ENCODE measurements at places on chromosomes 2 and 18.

DNA sequence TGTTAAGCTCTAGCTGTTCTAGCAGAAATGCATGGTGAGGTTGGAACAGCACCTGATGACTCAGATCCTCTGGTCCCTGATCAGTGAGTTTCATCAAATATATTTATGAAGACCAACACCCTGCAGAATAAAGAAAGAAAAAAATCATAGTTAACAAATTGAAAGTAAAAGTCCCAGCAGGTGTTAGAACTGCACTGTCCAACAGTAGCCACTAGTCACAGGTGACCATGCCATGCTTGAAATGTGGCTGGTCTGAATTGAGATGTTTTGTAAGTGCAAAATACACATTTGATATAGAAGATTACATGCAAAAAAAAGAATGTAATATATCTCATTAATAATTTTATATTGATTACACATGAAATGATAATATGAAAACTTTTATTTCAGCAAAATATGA is 1010.7 kb upstream of the ZEB2 start:
- DNase-seq, result no peak

DNA sequence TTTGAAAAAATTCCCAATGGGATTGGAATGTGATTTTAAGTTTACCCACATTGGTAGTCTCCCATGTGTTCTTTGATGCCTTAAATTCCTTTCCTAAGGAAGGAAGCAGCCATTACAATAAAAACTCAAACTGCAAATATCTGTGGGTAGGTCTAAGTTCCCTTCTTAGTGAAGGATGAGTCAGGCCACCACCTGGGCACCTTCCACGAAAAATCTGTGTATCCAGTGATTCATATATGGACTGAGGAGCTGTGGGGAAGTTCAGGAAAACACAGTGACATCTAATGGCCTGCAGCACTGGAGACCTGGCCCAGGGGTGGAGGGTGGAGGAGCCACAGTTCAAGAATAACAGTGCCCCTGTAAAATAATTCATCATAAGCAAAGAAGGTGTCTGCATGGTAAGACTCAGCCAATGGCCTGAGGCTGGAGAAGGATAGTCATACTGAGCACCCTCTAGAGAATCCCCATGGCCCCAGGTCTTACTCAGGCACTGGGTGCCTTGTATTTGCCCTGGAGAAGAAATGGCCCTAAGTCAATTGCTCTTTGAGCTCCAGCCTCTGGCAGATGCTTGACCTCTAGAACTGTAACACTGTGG is 248.6 kb downstream of the SP3 start:
- no peak for DNase-seq

DNA sequence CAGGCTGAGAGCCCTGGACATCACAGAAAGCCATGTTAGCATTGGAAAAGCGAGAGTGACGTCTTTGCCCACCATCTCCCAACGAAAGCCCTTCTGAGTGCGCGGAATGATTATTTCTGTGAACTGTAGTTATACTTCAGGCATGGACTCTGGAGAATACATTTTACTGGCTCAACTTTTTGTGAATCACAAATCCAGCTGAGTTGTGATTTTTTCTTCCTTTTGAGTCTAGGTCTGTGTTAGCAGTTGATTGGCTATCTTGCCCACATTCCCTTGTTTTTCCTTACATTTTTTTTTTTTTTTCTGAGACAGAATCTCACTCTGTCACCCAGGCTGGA is 183.1 kb downstream of the INO80D start:
- no peak for DNase-seq

DNA sequence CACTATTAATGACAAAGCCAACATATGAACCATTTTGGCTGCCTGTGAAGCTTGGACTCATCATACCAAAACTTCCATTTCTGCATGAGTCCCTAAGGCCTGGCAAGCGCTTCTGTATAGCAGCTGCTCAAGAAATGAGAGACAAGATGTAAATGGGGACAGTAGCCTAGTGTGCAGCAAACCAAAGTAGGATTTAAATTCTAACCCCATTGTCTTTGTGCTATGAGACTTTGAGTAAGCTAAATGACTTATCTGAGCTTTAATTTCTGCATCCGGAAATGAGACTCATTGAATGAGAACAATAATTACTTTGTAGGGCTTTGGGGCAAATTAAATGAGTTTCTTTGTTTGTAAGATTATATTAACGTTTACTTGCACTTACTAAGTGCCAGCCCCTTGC is 536.4 kb upstream of the CDH7 start:
- no peak for DNase-seq

- no peak for DNase-seq
These were observed 44.1 kb upstream of the CYRIA start for GRCh38 chr2:16709769-16710168.

DNA sequence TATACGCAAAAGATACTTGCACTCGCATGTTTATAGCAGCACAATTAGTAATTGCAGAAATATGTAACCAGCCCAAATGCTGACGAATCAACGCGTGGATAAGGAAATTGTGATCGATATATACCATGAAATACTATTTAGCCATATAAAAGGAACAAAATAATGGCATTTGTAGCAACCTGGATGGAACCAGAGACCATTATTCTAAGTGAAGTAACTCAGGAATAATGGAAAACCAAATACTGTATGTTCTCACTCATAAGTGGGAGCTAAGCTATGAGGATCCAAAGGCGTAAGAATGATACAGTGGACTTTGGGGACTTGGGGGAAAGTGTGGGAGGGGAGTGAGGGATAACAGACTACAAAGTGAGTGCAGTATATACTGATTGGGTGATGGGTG is 1008.0 kb upstream of the CRIM1 start:
- DNase-seq, result no peak

- DNase-seq, result no peak
These were observed 39.0 kb downstream of the EN1 start for GRCh38 chr2:118808429-118808809.

DNA sequence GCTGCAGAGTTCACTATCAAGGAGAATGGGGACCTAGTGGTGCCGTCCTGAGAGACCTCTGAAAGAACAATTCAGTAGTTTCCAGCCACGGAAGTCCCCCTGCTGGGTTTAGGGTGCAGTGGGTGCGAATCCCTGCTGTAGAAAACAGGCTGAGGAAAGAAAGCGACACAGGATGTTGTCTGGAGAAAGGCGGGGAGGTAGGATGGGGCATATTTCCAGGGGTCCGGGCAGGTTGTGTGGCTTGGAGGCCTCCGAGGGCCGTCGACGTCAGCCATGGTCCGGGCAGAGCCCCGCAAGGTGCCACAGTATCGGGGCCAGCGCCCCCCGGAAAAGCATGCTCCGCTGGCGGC is 807 bp upstream of the CREB1 start:
- peak; percentile 10 for DNase-seq

DNA sequence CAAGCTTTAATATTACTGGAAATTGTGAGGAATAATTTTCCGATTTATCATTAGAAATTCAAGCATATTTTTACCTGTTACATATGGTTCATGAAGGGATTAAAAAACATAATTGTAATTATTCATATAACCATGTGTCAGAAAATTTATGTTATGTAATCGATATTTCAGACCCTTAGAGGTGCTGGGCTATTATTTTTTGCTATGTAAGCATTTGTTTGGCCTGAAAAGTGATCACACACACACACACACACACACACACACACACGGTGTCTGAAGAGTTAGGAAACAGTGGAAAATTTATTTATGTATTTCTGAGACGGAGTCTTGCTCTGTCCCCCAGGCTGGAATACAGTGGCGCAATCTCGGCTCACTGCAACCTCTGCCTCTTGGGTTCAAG is 375.5 kb downstream of the PTH2R start:
- no peak for DNase-seq

DNA sequence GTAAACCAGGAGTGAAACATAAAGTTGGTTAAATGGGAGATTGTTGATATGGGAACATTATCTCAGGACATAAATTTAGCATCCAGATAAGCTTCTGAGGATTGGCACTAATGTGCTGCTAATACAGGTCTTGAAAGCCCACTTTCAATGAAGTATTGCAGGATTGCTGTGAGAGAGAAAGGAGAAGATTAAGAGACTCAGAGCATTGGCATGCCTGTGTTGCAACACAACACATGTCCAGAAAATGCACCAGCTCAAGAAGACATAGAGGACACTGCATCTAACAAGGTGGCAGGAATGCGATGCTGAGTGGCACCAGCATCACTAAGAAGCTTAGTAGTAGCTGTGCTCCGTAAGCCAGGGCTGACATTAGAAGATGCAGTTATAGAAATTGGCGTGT is 728.9 kb downstream of the SUCLG1 start:
- DNase-seq, result no peak

- DNase-seq, result no peak
These were observed 390.9 kb upstream of the TRIB2 start for GRCh38 chr2:12325806-12326205.

GRCh38 chr2:148903294-148903693 is 28.3 kb downstream of the KIF5C start:
- no peak for DNase-seq

DNA sequence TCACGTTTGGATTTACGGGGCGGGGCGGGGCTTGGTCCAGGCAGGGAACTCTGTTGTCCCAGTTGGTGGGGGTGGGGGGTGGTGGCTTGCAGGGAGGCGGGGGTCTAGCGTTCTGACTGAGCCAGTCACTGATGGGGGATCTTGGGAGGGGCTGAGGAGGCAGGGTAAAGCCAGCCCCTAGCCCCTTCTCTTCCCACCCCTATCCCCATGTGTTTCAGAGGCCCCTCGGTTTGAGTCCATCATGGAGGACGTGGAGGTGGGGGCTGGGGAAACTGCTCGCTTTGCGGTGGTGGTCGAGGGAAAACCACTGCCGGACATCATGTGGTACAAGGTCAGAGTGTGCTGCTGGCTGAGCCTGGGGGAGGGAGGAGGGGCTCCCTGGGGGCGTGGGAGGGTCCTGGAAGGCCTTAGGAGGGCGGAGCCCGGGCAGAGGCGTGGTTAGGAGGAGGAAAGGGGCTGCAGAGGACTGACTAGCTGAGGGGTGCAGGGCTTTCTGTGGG is 22.0 kb upstream of the GMPPA start:
- DNase-seq, result no peak

GRCh38 chr2:126189527-126189926 is 466.4 kb upstream of the GYPC start:
- no peak for DNase-seq

GRCh38 chr2:169114056-169114455 is 44.7 kb downstream of the DHRS9 start:
- no peak for DNase-seq

DNA sequence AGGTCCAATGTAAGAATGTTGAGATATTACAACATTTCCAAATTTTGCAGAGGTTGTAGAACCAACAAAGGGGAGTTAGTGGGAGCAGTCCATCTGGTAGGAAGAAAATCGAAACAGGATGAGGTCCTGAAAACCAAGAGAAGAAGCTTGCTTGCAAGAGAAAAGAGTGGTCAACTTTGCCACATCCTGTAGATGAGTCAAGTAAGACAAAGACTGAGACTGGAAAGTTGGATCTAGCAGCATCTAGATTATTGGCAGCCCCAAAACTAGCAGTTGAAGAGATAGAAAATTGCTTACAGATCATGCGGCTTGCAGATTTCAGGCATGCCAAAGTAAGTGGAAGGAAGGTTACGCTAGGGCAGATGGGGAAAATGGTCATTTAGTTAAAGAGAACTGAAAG is 378.9 kb downstream of the GRB14 start:
- no peak for DNase-seq

GRCh38 chr2:140257692-140258300 is 1477.6 kb upstream of the NXPH2 start:
- DNase-seq, result no peak

DNA sequence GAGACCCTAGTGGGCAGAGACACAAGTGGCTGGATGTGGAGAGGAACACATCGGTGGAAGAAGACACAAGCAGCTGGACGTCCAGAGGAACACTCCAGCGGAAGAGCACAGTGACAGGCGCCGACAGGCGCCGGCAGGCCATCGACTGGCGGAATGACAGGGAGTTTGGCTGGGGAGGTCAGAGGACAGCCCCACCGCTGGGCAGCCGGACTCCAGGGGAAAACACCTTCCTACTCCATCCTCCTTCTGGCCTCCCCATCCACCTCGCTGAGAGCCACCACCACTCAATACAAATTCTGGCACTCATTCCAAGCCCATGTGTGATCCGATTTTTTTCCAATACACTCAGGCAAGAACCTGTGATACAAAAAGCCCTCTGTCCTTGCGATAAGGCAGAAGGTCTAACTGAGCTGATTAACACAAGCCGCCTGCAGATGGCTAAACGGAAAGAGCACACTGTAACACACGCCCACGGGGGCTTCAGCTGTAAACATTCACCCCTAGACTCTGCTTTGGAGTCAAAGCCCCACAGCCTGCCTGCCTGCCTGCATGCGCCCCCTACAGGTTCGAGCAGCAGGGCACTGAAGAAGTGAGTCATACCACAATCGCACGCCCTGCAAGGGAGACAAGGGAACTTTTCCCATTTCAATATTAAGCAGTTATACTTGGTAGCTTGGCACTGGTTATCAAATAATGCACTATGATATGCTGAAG is 50.2 kb upstream of the LRP1B start:
- no peak for DNase-seq

- DNase-seq, result no peak
These were observed 177.9 kb downstream of the DNAH6 start for GRCh38 chr2:84694088-84694622.

DNA sequence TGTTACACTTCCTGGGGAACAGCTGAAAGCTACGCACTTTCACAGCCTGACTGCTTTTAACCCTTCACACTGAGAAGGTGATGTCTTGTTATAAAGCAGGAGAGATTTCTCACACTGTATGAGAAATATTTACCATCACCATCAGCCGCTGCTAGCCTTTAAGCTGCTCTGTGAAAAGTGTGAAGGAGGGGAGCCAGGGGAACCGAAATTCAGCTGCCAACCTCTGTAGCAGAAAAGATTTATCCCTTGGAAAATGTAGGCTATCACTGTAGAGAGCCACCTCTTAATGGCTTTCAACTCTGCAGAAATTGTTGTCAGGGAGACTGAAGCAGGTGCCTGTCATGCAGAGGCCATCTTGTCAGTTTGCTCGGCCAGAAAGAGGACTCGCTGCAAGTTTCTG is 145.3 kb downstream of the SP3 start:
- DNase-seq, result no peak

- no peak for DNase-seq
These were observed 33.7 kb upstream of the C18orf32 start for GRCh38 chr18:49520661-49521145.

- DNase-seq, result no peak
These were observed 46.3 kb downstream of the LMAN2L start for GRCh38 chr2:96693286-96694200.

GRCh38 chr2:233199870-233200269 is 51.6 kb upstream of the ATG16L1 start:
- no peak for DNase-seq

- DNase-seq, result no peak
These were observed 200.2 kb downstream of the RAD51AP2 start for GRCh38 chr2:17318013-17318412.

DNA sequence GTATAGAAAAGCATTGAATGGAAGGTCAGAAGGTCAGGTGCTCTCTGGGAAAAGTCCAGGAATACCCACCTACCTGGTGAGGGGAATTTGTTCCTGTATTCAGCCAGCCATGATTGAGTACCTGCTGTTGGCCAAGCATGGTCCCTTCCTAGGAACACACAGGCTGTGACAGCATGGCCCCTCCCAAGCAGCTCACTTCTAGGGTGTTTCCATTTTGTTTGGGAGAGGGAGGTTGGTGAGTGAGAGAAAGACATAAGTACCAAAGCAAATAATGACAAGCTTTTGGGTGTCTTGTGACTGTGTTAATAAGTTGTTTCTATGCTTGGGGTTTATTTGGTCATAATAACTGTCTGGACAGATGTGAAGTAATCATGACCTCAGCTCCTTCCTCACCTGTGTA is 46.3 kb downstream of the CABLES1 start:
- no peak for DNase-seq

GRCh38 chr2:149645391-149645790 is 57.8 kb upstream of the MMADHC start:
- DNase-seq, result no peak

GRCh38 chr2:221731432-221732145 is 159.5 kb upstream of the EPHA4 start:
- DNase-seq, result no peak
